ENCODE measurements at places on chromosomes 6 and 20.

GRCh38 chr6:20137837-20138236 lies 74.4 kb downstream of the MBOAT1 start:
- no peak for DNase-seq

DNA sequence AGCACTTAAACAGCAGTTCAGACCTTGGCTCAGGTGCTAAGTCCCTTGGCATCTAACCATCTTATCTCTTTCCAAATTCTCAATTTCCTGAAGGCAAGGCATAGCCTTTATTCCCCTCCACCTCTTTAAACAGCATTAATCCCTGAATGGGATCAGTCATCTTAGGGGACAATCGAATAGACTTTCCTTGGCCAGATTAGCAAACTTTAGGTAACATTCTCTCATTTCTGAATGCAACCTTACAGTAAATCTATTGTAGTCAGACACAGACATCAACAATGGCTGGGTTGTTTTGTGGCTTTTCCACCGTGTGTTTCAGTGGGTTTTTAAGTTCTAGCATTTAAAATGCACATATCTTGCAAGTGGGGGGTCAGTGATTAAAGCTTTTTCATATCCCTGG lies 56.8 kb downstream of the ATP9A start:
- DNase-seq, result no peak

GRCh38 chr6:43460032-43460431 lies 4.7 kb upstream of the DLK2 start:
- DNase-seq, result no peak

GRCh38 chr6:2355150-2355549 lies 109.7 kb upstream of the GMDS start:
- DNase-seq, result peak; percentile 2

GRCh38 chr20:36101192-36101591 lies 53.3 kb upstream of the EPB41L1 start:
- DNase-seq, result no peak

DNA sequence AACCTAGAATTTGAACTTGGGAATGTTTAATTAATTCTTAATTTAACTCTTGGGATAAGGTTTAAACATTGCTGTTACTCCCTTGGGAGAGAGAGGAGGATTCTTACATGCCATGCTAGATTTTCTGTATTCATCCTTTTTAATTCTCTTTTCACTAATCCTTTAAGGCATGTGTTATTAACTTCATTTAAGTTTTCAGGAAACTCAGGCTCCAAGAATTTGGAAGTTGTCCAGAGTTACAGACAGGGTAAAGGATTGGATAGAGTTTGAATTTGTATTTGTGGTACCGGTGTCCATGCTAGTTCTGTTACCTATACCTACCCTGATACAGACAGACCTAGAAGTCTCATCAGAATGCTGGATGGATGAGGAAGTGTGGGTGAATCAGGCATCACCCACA lies 23.7 kb downstream of the DOK5 start:
- DNase-seq, result no peak

Data from fibroblast of upper back skin (primary cell).